Osteoblast (primary cell): ENCODE measurements at places on chromosomes 2 and 18. TPM values are rescaled to one million over a fixed set of nuclear protein-coding genes. Genes with fewer than 3 reads are reported as not detected.
A peak's percentile ranks its signal among the peaks of the same experiment; 100 is the strongest.

- H3K27me3 ChIP-seq: no peaks in the 10 kb centered on the region
- no peak overlapping the region for H3K27ac ChIP-seq
- no peak overlapping the region for H3K4me3 ChIP-seq
Measured at GRCh38 chr18:63439334-63439733, 17.1 kb upstream of the VPS4B start.

DNA sequence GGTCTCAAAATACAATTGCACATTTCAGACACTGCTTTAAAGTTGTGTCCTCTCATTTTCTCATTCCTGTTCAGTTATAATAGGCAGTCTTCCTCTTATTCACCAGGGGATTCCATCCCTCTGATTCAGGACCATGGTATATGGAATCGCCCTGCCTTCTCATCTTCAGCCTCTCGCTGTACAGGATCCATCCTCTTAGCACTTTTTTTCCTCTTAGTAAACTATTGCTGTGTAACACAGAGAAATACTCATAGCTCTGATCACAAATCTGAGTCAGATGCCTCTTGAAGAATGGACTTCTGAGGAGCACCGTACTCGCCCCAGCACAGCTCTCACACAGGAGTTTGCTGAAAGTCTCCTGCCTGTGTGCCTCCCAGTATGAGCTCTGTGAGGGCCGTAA is 11.3 kb downstream of the RMP24 start:
- H3K27me3 ChIP-seq: no peaks in the 10 kb centered on the region
- peaks cover 16% of the 10 kb centered on the region for H3K4me1 ChIP-seq
- no peak overlapping the region for H3K4me3 ChIP-seq
- H3K36me3 ChIP-seq: peaks cover 22% of the 10 kb centered on the region
- peak overlapping the region; percentile 64 for H3K27ac ChIP-seq
- DNase-seq: peak; percentile 88

GRCh38 chr18:31876707-31877106 is 66.2 kb downstream of the TRAPPC8 start:
- H3K27me3 ChIP-seq: no peaks in the 10 kb centered on the region
- peak overlapping the region; percentile 22 for H3K27ac ChIP-seq
- peaks cover 29% of the 10 kb centered on the region for H3K36me3 ChIP-seq

TSGA10 gene
- total RNA-seq: 4.0 and 5.0 TPM in 2 replicates

LRRC30 gene
- not detected in 2 replicates for total RNA-seq

GRCh38 chr2:239791526-239792404 is 233.4 kb downstream of the NDUFA10 start:
- H3K36me3 ChIP-seq: no peaks in the 10 kb centered on the region
- H3K27me3 ChIP-seq: no peaks in the 10 kb centered on the region
- no peak overlapping the region for H3K27ac ChIP-seq
- H3K4me3 ChIP-seq: no peak overlapping the region

ALKAL2 gene
- total RNA-seq: not detected in 2 replicates

- H3K4me3 ChIP-seq: no peak overlapping the region
- no peak for DNase-seq
- H3K27ac ChIP-seq: no peak overlapping the region
- H3K27me3 ChIP-seq: no peaks in the 10 kb centered on the region
- peaks cover 8% of the 10 kb centered on the region for H3K4me1 ChIP-seq
- H3K36me3 ChIP-seq: no peaks in the 10 kb centered on the region
Measured at GRCh38 chr2:170155723-170156253, 22.2 kb upstream of the MYO3B start.

DNA sequence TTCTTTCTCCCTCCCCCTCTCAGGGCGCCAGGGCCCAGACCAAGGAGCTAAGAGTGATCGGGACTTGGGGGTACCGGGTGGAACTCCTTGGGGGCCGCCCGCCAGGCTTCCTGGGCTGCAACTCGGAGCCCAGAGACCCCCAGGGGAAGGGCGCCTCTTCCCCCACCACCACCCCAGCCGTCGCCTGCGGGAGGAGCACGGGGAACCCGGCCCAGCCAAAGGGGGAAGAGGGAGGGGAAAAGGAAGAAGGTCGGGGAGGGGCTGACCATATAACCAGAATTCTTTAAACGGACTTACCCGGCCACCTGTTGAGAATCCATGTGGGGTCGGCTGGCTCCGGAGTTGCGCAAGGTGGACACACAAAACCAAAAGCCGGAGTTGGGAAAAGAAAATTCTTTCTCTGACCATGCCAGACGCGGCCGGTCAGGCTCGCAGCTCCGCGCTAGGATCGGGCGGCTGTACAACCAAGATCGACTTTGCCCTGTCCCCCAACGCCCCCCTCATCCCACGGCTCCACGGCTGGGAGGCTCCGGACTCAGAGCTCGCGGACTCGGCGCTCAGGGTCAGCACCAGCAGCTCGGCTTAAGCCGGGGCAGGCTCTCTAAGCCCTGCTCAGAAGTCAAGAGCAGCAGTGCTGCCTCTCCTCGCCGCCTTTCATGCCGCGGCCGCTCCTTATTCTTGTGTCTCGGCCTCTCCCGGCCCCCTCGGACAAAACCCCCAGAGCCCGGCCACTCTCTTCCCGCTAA is 6.3 kb upstream of the SIX3 start:
- peaks cover 90% of the 10 kb centered on the region for H3K27me3 ChIP-seq
- H3K36me3 ChIP-seq: no peaks in the 10 kb centered on the region
- H3K4me3 ChIP-seq: no peak overlapping the region
- H3K4me1 ChIP-seq: no peaks in the 10 kb centered on the region

RNU2-63P gene
- not detected in 2 replicates for total RNA-seq

GRCh38 chr18:78809845-78810244 is 169.8 kb upstream of the SALL3 start:
- no peak for DNase-seq
- no peak overlapping the region for H3K27ac ChIP-seq
- H3K27me3 ChIP-seq: no peaks in the 10 kb centered on the region
- H3K36me3 ChIP-seq: no peaks in the 10 kb centered on the region
- no peak overlapping the region for H3K4me3 ChIP-seq

GRCh38 chr18:36352384-36352783 is 54.9 kb downstream of the FHOD3 start:
- peak overlapping the region; percentile 40 for H3K27ac ChIP-seq
- peak; percentile 89 for DNase-seq
- no peak overlapping the region for H3K4me3 ChIP-seq
- no peaks in the 10 kb centered on the region for H3K27me3 ChIP-seq
- no peaks in the 10 kb centered on the region for H3K36me3 ChIP-seq

- H3K27ac ChIP-seq: peak overlapping the region; percentile 72
- H3K27me3 ChIP-seq: no peaks in the 10 kb centered on the region
- H3K4me1 ChIP-seq: peaks cover 34% of the 10 kb centered on the region
- DNase-seq: no peak
- peak overlapping the region; percentile 45 for H3K4me3 ChIP-seq
Measured at GRCh38 chr18:35029103-35029502, 12.1 kb upstream of the MAPRE2 start.

DNA sequence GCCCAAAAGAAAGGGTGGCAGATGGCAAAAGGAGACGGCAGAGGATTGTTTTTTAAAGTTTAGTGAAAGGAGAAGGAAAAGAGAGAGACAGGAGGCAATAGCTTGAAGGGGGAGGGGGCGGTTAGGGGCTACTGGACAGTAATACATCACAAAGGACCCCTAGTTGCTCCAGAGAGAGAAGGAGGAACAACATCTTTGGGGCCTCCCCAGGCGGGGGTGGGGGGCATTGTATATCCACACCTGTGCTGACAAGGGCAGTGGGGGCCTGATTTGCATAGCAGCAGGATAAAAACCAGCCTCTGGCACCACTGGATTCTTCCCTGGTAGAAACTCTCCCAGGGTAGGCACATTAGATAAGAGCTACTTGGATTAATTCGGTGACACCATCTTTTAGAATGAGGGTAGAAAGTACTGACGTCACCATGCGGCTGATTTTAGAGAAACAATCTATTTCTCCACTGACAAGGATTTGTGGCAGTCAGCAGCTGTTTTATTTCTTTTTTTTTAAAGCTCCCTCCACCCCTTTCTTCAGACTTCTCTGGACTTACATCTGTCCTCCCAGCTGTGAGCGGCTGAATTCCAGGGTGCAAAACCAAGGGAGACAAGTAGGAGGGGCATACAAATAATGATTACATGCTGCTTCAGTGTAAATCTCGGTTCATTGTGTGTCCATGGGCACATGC is 199.8 kb upstream of the NRP2 start:
- H3K27ac ChIP-seq: no peak overlapping the region
- DNase-seq: peak; percentile 11
- peaks cover 4% of the 10 kb centered on the region for H3K4me1 ChIP-seq
- no peaks in the 10 kb centered on the region for H3K27me3 ChIP-seq

- peak; percentile 94 for DNase-seq
- H3K27me3 ChIP-seq: no peaks in the 10 kb centered on the region
- no peaks in the 10 kb centered on the region for H3K36me3 ChIP-seq
- no peak overlapping the region for H3K27ac ChIP-seq
- H3K4me1 ChIP-seq: peaks cover 10% of the 10 kb centered on the region
Measured at GRCh38 chr2:239143858-239144712, 256.7 kb downstream of the HDAC4 start.

- no peak for DNase-seq
- peaks cover 45% of the 10 kb centered on the region for H3K4me1 ChIP-seq
- no peaks in the 10 kb centered on the region for H3K36me3 ChIP-seq
- no peaks in the 10 kb centered on the region for H3K27me3 ChIP-seq
- no peak overlapping the region for H3K27ac ChIP-seq
Measured at GRCh38 chr2:134399096-134399495, 145.2 kb downstream of the MGAT5 start.

TMEM87B gene
- 33.7 and 38.9 TPM in 2 replicates for total RNA-seq

IDH1 gene
- 181 and 226 TPM in 2 replicates for total RNA-seq

XDH gene
- total RNA-seq: under 0.01 TPM in 2 replicates

ADNP2 gene
- 22.1 and 22.4 TPM in 2 replicates for total RNA-seq

GRCh38 chr18:38751211-38751610 is 1185.6 kb upstream of the CELF4 start:
- H3K36me3 ChIP-seq: no peaks in the 10 kb centered on the region
- DNase-seq: no peak
- H3K27me3 ChIP-seq: no peaks in the 10 kb centered on the region
- no peak overlapping the region for H3K4me3 ChIP-seq
- H3K4me1 ChIP-seq: no peaks in the 10 kb centered on the region
- H3K27ac ChIP-seq: no peak overlapping the region

GYPC gene
- 101 TPM in 2 replicates for total RNA-seq

GRCh38 chr18:12233378-12233777 is 20.8 kb upstream of the CIDEA start:
- no peaks in the 10 kb centered on the region for H3K27me3 ChIP-seq
- no peaks in the 10 kb centered on the region for H3K36me3 ChIP-seq
- no peak overlapping the region for H3K27ac ChIP-seq
- DNase-seq: peak; percentile 66
- no peak overlapping the region for H3K4me3 ChIP-seq

DNA sequence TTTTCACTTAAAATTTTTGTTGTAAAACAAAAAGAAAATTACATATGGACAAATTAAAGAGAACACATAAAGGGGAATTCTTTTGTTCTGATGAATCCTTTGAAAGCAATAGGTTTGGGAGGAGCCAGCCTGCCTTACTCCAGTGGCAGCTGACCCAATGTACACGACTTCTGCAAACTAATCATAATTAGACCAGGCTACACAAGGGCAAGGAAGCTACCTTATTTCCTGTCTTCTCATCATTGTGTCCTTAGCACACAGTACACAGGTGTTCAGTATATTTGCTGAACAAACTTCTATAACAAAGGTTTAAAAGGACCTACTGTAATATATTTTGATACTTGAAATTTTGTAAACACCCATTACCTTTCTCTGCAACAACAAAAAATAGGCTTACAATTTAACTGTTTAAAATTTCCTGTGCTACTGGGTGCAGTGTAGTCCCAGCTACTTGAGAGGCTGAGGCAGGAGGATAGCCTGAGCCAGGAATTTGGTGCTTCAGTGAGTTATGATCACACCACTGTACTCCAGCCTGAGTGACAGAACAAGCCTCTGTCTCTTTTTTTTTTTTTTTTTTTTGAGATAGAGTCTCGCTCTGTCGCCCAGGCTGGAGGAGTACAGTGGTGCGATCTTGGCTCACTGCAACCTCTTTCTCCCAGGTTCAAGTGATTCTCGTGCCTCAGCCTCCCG is 18.9 kb downstream of the KCNG3 start:
- no peaks in the 10 kb centered on the region for H3K27me3 ChIP-seq
- no peak for DNase-seq
- no peak overlapping the region for H3K27ac ChIP-seq
- H3K4me1 ChIP-seq: no peaks in the 10 kb centered on the region
- no peaks in the 10 kb centered on the region for H3K36me3 ChIP-seq

CIDEA gene
- not detected in 2 replicates for total RNA-seq

DNA sequence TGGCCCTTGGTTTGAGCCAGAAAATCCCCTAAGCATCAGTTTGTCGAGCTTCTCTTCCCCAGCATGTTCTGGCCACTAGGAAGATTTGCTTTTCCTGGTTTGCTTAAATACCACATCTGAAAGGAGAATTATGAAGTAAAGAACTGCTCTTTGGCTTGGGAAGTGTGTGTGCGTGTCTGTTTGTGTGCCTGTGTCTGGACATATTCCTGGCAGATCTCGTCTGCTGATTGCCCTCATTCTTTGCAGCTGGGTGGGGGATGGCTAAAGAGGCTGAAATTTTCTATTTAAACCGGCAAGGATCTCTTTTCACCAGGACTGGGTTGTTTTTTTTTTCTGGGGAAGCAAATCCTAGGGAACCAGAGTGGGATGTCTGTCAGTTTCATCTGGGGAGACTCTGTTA is 57.3 kb upstream of the MBOAT2 start:
- no peaks in the 10 kb centered on the region for H3K27me3 ChIP-seq
- H3K4me1 ChIP-seq: peaks cover 13% of the 10 kb centered on the region
- no peaks in the 10 kb centered on the region for H3K36me3 ChIP-seq

DNA sequence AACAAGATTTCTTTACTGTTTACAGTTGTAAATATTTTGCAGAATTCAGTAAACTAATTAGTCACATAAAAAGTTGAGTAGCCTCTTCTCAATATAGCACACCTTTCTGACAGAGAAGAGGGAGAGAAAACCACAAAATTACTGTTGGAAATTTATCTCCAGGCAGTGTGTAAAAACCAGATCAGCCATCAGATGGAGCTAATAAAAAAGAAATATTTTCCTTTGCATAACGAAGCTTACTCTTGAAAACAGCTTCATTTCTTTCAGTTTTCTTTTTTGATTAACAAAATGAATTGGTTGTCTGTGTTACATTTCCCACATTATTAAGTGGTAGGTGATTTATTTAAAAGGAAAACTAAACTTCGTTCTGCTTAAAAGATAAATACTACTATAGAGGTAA is 259.3 kb upstream of the KCNJ3 start:
- no peak overlapping the region for H3K4me3 ChIP-seq
- H3K27me3 ChIP-seq: no peaks in the 10 kb centered on the region
- H3K4me1 ChIP-seq: no peaks in the 10 kb centered on the region
- no peak overlapping the region for H3K27ac ChIP-seq
- H3K36me3 ChIP-seq: no peaks in the 10 kb centered on the region
- no peak for DNase-seq
